ENCODE measurements at places on chromosomes 13 and 19.

GRCh38 chr13:23467048-23467931, 33.8 kb upstream of the SACS start:
- no peak for DNase-seq

- no peak for DNase-seq
Measured at GRCh38 chr19:53519446-53519845, 18.5 kb upstream of the ZNF331 start.

DNA sequence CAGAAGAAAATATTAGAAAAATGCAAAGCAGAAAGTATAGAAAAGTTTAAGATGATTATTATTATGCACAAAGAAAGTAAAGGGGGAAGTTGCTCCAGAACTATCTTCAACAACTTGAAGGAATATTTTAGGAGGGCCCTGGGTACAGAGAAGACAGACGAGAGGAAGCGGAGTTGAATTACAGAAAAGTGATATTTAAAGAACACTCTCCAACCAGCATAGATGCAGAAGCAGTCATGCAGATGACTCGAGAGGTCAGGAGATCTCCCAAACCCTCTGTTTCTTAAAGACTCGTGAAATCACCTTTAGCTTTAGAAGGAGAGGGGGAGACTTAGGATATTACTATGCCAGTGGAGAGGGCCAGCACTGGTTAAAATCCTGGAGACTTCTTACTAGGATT, 8.5 kb upstream of the SHISA2 start:
- DNase-seq, result no peak

GRCh38 chr13:68895696-68896095, 1211.9 kb upstream of the ATXN8OS start:
- DNase-seq, result no peak

DNA sequence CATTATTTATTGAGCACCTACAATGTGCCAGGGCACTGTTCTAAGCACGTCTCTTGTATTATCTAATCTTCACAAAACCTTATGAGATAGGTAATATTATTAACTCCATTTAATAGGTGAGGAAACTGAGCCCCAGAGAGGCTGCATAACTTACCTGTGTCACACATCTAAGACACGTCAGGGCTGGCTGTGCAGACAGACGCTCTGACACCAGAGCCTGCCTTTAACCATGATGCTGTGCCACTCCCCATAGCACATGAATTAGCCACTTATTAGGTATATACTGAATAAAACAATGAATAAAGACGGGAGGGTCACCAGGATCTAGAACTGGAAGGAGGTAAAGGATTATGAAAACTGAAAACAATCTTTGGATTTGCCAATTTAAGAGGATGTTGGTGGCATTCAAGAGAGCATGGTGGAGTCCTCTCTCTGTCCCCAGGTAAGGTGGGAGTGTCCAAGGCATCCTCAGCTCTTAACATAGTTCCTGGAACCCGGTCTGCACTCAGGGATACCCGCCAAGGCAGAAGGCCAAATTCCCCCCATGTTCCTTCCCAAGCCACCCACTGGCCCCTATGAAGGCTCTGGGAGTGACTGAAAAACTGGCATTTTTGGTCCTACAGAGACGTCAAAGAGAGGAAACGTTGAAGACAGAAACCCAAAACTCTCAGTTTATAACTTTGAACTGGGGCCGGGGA, 479.7 kb downstream of the FOXO1 start:
- DNase-seq, result no peak

DNA sequence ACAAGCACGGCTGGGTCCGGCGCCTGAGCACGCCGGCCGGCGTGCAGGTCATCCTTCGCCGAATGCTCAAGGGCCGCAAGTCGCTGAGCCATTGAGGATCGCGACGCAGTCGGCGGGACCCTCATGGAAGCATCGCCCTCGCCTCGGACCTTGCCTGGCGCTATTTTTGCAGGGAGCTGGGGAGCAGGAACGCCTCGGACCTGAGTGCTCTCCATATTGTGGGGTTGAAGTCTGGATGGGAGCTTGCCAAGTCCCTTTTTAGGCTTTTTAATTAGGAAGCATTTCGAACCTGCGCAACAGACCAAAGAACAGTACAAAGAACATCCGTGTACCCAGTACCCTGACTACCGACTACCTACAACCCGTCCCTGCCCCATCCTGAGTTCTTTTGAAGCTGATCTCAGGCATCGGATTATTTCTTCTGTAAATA, 628 bp downstream of the MRPL34 start:
- DNase-seq, result no peak

DNA sequence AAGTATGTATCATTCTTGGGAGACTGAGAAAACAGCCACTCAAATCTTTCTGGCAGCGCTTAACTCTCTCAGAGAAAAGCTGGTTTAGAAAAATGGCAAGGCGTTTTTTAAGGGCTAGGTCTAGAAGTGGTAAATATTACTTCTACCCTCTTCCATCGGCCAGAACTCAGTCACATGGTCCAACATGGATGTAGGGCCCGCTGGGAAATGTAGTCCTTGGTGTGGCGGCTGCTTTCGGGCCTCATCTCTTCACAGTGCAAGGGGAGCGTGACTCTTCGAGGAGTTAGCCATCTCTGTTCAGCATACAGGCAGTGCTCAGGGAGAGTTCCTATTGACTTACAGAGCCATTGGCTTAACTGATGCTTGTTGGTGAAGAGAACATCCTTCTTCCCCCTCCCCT, 6.3 kb downstream of the VSTM2B start:
- no peak for DNase-seq

DNA sequence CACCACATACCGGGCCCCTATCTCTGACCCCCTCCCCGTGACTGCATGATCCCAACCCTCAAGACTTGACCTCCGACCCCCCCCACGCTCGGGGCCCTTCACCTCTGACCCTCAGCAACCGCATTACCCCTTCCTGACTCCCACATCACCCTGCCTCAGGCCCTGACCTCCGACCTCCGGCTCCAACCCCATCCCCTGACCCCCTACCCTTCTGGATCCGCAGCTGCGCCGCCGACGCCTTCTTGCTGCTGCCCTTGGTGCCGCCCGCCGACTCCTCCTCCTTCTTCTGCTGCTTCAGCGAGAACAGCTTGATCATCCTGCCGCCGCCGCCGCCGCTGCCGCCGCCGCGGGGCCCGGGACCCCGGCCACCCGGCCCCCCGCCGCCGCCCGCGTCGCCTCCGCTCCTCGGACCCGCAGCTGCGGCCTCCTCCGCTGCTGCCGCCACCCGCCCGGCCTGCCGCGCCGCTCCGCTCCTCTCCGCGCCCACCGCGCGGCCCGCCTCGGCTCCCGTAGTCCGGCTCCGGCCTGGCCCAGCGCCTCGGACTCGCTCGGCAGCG, at the start of gene UBE2M:
Gene UBE2M, minus strand, starts transcription at position 546 of the 557 bp plus-strand sequence. Its CDS starts 230 bp downstream, at position 316.
- DNase-seq, result peak; percentile 49

- no peak for DNase-seq
Measured at GRCh38 chr13:75444016-75444415, 38.0 kb downstream of the TBC1D4 start.

- DNase-seq, result no peak
Measured at GRCh38 chr19:10611907-10612306, 13.4 kb upstream of the SLC44A2 start.

- no peak for DNase-seq
Measured at GRCh38 chr13:113121928-113122471, 599 bp upstream of the F10 start.

DNA sequence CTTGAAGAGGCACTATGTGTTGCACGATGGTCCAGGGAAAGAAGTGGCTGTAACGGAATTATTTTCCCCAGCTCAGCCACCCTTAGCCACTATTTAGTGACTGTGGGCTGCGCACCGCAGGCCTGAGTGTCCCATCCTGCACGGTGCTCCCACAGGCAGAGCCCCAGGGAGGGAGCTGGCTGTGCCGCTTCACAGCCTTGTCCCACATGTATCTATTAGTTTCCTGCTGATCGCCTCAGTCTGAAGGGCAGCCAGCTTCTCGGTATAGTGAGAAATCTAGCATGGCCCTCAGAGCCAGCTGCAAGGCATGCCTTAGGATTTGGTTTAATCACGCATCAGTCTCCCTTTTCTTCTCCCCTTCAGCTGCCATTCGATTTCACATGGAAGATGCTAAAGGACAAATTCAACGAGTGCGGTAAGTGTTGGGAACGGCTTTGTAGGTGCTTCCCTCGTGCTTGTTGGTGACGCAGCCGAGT, 15.7 kb downstream of the PRAM1 start:
- no peak for DNase-seq

DNA sequence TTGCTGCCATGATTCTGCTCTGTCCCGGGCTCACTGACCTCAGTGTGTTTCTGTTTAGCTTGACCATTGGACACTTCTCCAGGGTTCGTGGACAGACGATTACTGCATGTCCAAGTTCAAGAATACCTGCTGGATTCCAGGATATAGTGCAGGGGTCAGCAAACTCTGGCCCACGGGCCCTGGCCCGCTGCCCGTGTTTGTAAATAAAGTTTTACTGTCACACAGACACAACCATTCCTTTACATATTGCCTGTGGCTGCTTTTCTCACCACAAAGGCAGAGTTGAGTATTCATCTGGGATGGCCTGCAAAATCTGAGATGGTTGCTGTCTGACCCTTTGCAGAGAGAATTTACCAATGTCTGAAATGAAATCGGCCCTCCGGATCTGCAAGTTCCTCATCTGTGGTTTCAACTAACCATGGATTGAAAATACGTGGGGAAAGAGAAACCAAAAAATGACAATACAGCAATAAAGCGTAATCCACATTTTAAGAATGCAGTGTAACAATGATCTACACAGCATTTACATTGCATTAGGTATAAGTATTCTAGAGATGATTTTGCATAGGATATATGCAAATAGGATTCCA, 25.9 kb upstream of the F2RL3 start:
- DNase-seq, result no peak

Data from stimulated activated CD4-positive, alpha-beta T cell treated with anti-CD3 and anti-CD28 coated beads, Interleukin-1b, Interleukin-23, amount 100 ng/mL, for 4 hours (primary cell).